ENCODE measurements at places on chromosomes 11 and 22.

DNA sequence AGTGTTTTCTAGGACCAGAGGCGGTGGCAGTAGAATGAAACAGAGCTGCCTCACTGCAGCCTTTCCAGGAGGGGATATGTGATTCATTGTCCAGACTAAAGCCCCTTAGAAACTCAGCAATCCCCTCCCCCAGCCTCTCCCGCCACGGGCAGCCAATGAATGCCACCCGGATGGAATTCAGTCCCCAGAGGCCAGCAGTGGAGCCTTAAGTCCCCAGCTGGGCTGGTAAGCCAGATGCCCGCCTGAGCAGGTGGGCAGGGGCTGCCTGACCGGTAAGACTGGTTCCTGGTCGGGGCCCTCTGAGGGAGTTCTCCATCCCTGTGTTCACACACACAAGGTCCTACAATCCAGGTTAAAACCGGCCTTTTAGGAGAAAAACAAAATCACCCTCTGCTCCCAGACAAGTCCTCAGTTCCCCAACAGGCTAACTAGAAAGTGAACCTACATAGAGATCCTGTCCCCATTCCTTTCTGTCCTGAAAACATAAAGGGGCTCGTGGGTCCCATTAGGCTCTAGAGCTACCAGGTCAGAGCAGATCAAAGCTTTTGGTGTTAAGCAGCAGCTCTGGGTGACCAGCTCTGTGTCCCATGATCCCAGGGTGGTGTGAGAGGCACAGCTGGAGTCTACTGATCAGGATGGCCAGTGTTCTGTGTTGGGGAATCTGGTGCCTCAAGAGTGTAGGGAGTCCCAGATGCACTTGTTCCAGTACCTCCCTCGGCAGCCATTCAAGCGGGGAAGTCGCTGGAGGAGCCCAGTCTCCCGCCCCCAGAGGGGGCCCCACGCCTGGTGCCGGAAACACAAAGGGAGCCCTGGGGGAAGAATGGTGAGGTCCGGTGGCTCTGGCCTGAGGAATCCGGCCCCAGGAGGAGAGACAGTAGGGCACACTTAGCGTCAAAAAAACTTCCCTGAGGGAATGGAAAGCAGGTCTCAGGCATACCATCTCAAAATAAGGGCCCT is 2.6 kb downstream of the PATZ1 start:
- peak; percentile 80 for DNase-seq
- no peaks in the 10 kb centered on the region for H3K27me3 ChIP-seq
- peak overlapping the region; percentile 65 for H3K4me3 ChIP-seq
- peaks cover 27% of the 10 kb centered on the region for H3K4me1 ChIP-seq
- no peaks in the 10 kb centered on the region for H3K36me3 ChIP-seq
- peak overlapping the region; percentile 44 for H3K27ac ChIP-seq

DNA sequence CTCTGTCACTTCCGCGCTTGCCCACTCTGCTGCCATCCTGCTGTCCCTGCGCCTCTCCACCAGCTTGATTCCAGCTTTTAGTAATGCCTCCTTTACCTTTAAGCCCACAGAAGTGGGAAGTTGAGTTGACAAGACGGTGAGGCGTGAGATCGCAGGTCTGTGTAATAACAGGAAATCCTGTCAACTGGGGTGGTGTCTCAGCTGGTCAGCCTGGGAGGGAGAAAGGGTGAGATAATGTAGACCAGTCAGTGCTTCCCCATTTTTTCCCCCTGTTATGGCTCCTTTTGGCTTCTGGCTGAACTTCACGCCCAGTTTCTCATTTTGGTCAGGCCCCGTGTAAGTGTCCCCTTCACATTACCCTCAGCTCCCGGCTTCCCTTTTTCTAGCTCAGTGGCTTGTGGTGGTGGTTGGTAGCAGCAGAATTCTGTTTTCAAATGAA is 98.9 kb downstream of the TRAF6 start:
- peak; percentile 42 for DNase-seq
- H3K4me3 ChIP-seq = no peak overlapping the region
- peaks cover 6% of the 10 kb centered on the region for H3K36me3 ChIP-seq
- no peaks in the 10 kb centered on the region for H3K4me1 ChIP-seq

DNA sequence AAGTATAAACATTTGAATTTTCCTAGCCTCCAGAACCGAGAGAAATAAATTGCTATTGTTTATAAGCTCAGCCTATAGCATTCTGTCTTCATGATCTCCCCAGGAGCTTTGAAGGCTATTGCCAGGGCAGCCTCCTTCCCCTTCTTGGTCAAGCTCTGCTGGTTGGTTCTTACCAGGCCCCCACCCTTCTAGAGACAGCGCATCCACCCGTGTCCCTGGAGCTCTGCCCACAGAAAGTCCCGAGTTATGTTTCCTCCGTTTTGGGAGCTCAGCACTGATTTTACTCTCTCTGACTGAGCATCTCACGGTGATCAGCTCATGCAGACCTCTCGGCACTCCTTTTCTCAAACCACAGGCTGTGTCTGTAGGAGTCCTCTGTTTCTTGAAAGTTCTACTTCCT is 123.8 kb upstream of the SORL1-AS1 start:
- H3K4me1 ChIP-seq = no peaks in the 10 kb centered on the region
- no peaks in the 10 kb centered on the region for H3K27me3 ChIP-seq
- no peak overlapping the region for H3K27ac ChIP-seq

GRCh38 chr11:68269414-68270081 is 2.2 kb downstream of the C11orf24 start:
- H3K4me3 ChIP-seq = no peak overlapping the region
- H3K36me3 ChIP-seq = no peaks in the 10 kb centered on the region
- H3K27me3 ChIP-seq = no peaks in the 10 kb centered on the region
- H3K4me1 ChIP-seq = peaks cover 8% of the 10 kb centered on the region

GRCh38 chr22:37298748-37299495 is 16.6 kb downstream of the CYTH4 start:
- no peak for DNase-seq
- no peak overlapping the region for H3K4me3 ChIP-seq
- H3K36me3 ChIP-seq = no peaks in the 10 kb centered on the region
- H3K27ac ChIP-seq = no peak overlapping the region
- no peaks in the 10 kb centered on the region for H3K4me1 ChIP-seq

DNA sequence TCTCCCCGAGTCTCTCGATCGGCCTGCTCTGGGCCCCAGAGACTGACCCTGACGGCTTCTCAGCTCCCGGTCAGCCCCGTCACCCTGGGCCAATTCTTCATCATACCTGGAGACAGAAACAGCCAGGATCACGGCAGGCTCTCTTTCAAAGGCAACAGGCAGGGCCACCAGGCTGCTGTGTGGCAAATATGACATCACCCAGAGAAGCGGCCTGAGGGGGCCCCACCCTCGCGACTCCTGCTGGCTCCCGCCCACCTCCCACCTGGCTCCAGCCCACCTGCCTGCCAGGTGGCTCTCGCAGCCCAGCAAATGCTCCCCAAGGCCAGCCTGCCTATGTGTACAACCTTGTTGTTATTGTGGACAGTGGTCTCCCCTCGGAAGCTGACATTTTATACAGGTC is 24.9 kb upstream of the PACSIN2 start:
- DNase-seq = no peak
- H3K36me3 ChIP-seq = no peaks in the 10 kb centered on the region
- no peaks in the 10 kb centered on the region for H3K27me3 ChIP-seq
- H3K4me1 ChIP-seq = no peaks in the 10 kb centered on the region
- H3K27ac ChIP-seq = no peak overlapping the region

Data from colonic mucosa (tissue), 4 donors.